Activated T-helper 17 cell treated with anti-CD3 and anti-CD28 coated beads, Interleukin-2, amount 50 U/mL, for 72 hours (primary cell): ENCODE measurements at places on chromosomes 13 and 19. TPM values are rescaled to one million over a fixed set of nuclear protein-coding genes. Genes with fewer than 3 reads are reported as not detected.
A peak's percentile ranks its signal among the peaks of the same experiment; 100 is the strongest.

Gene ZGLP1
- total RNA-seq, result 5.4 TPM

Gene APOC4
- total RNA-seq, result not detected

Gene CGB3
- not detected for total RNA-seq

GRCh38 chr19:10695401-10696398, 5.5 kb upstream of the QTRT1 start:
- ATAC-seq, result peak; percentile 99

- no peak for ATAC-seq
Observed at GRCh38 chr13:44397766-44398223, 24.2 kb downstream of the SERP2 start.

GRCh38 chr13:99103536-99103935, 97.1 kb upstream of the UBAC2 start:
- no peak for ATAC-seq

- no peak for ATAC-seq
Observed at GRCh38 chr13:100330662-100331061, 241.8 kb downstream of the PCCA start.

GRCh38 chr19:45182758-45183157, 4.2 kb downstream of the BLOC1S3 start:
- ATAC-seq, result no peak

- ATAC-seq, result no peak
Observed at GRCh38 chr19:18967358-18968146, 26.5 kb upstream of the HOMER3 start.

DNA sequence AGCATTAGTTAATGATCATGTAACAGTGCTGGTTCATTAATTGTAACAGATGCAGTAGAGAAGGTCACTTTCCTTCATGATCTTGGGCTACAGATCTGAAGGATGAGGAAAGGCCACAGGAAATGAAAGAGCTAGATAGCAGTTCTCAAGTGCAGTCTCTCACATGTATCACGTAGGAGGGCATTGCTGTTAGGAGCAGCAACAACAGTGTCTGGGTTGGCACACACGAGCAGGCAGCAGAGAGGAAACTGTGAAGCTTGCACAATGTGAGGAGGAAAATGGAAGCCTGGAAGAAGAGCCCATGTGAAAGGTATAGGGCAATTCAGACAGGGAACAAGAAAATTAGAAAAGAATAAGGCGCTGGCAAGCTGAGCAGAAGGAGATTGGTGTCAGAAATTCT, 1741.5 kb downstream of the PCDH9 start:
- no peak for ATAC-seq

GRCh38 chr19:3336680-3337523, 29.5 kb upstream of the NFIC start:
- ATAC-seq, result no peak

- ATAC-seq, result no peak
Observed at GRCh38 chr13:94280349-94280748, 199.1 kb downstream of the DCT start.

DNA sequence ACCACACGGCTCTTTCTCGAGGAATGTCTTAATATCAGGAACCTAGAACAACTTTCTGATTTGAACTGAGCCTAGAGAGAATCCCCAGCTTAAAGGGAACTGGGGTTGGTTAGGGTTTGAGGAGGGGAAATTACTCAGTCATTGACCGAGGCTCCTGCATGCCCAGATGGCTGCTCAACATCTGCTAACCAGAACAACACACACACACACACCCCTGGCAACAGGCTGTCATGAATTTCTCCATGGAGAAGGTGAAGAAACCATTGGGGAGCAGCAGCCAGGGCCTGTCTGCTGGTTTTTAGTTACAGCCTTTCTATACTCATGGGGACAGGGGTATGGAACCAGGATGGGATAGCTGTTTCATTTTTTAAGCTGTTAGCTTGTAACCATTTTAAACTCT, 5.2 kb downstream of the MTUS2 start:
- no peak for ATAC-seq

DNA sequence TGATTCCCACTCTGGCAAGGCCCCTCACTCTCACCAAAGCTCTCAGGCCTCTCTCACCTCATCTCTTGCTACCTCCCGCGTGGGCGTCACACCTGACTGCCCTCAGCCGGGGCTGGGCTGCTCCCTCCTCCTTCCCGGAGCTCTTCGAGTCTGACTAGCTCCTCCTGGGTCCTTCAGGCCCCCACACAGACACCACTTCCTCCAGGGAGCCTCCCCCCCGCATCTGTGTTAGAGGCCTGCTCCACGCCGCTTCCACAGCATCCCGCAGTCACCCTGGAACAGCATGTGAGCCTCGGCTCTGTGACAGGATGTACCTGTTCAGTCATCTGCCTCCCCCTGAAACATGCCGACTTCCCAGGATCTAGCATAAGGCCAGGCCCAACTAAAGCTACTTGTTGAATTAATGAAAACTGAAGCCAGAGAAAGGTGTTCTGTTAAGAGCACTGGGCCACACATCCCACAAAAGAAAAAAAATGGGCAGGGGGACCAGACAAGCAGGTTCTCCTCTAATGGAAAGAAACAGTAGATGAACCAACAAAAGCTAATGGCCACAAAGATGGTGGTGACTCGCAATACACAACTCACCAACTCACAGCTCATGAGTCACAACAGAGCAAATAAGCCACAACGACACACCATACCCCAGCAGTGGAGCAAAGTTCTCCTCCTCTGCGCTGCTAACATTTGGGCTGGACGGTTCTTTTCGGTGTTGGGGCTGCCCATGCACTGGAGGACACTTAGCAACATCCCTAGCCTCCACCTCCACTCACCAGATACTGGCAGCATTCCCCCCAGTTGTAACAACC, 3.0 kb downstream of the PPP6R1 start:
- peak; percentile 48 for ATAC-seq

- ATAC-seq, result no peak
Observed at GRCh38 chr19:5958074-5958850, 19.7 kb downstream of the RANBP3 start.

- no peak for ATAC-seq
Observed at GRCh38 chr13:26300140-26300539, 46.2 kb downstream of the CDK8 start.

GRCh38 chr13:79404985-79405384, 1.1 kb downstream of the RBM26 start:
- ATAC-seq, result peak; percentile 20

- ATAC-seq, result no peak
Observed at GRCh38 chr13:20776751-20777150, 3.0 kb upstream of the EEF1AKMT1 start.

GRCh38 chr13:79403113-79403512, 2.9 kb downstream of the RBM26 start:
- ATAC-seq, result no peak

DNA sequence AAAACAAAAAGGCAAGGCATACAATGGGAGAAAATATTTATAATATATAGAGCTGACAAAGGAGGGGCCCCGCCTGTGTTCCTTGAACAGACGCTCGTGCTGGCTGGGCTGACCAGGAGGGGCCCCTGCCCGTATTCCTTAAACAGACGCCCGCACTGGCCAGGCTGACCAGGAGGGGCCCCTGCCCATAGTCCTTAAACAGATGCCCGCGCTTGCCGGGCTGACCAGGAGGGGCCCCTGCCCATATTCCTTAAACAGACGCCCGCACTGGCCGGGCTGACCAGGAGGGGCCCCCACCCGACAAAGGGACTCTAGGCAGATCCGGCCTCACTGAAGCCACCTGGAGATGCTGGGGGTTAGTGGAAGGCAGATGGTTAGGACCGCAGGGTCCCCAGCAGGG, 9.3 kb downstream of the ADPRHL1 start:
- no peak for ATAC-seq

DNA sequence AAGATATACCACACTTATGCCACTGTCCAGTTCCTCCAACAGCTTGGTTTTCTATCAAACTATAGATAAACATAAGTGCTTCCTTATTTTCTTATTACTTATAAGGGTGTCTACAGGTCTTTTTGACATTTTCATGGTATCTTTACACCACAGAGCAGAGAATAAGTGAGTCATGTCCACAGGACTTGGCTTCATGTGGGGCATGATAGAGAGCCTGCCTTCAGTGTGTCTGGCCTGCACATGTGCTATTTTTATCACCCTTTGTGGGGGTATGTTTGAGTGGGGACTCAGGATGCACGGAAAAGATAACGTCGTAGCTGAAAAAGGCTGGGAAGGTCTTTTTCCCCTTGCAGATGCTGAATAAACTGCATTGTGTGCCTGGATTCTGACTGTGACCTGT, 8.1 kb upstream of the STOML3 start:
- ATAC-seq, result no peak

- ATAC-seq, result no peak
Observed at GRCh38 chr19:29445246-29445645, 80.5 kb upstream of the VSTM2B start.
